ENCODE measurements at places on chromosomes 6 and 20.
A peak's percentile ranks its signal among the peaks of the same experiment; 100 is the strongest.

GRCh38 chr6:30071081-30071818, 4.3 kb downstream of the PPP1R11 start:
- DNase-seq, result no peak

DNA sequence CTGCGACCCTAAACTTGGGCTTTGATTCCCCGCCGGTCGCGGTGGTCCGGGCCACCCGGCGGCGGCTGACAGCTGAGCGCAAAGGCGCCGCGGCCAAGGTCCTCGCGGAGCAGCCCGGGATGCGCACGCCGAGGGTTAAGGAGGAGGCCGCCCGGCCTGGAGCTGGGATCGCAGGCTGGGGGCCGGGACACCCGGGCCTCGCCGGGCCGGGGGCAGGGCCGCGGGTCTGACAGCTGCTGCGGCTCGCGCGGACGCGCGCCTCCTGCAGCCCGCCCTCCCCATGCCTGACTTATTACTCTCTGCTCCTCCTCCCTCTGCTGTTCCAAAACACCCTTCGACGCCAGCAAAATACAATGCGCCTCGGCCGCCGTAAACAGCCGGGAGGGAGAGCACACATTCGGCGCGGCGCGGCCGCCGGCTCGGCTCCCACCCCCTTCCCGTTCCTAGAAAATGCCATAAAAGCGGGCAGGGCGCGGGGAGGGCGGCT, 746 bp downstream of the BACH2 start:
- DNase-seq, result no peak

DNA sequence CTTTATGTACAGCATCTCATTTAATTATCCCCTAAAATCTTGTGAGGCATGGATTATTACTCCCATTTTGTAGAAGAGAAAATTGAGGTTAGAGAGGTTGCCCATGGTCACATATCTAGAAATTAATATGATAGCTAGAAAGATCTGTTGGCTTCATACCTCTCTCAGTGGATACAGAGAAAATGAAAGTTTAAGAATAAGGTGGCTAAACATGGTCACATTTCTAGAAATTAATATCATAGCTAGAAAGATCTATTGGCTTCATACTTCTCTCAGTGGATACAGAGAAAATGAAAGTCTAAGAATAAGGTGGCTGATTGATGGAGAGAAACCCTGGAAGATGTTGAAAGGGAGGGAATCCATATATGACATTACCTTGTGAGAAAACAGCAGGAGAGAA, 260.7 kb upstream of the MAN1A1 start:
- no peak for DNase-seq

GRCh38 chr6:15791448-15792181, 128.8 kb upstream of the DTNBP1 start:
- DNase-seq, result no peak

DNA sequence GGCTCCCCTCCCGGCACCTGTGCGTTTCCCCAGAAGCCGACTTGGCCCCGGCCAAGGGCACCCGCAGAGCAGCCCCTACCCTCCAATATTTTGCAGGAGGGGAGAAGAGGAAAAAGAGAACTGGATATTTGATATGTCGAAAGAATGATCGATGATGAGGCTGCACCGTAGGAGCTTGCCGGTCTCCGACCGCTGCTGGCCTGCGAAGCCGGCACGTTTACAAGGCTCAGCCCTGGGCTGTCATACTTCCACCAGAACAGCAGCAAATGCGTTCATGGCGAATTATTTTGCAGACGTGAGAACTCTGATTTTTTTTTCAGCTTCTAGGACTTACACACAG, 296.7 kb downstream of the TFAP2C start:
- no peak for DNase-seq

DNA sequence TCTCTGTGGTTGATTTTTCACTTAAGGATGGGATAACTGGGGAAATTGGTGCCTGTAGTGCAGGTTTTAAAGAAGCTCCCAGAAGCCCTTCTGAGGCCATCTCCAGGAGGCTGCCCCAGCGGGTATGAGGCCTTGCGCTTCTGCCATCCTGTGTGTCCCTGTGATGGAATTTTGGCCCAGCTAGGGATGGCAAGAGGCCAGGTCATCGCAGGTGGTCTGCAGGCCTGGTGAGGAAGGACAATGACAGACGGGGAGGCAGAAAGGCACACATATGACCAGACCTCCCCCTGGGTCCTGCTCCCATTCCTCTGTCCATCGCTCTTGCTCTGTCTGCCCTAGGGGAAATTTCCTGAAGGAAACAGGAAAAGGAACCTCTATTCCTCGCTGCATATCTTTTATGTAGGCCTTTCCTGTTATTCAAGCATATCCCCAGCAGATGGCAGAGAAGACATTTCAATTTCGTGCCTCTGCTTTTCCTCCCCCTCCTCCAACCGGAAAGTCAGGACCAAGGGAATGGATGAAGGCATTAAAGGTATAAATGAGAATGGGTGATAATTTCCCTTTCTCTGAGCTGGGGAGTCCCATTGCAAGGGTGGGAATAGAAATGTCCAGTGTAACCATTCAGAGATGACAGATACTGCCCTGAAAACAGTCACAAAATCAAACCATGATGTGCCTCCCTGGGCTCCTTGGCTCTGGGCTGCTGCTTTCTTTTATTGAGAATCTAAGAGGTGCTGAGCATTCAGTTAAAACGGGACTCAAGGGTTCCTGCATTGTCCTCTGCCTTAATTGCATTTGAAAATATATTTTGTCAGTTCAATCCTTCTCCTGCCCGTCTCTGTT, 17.6 kb upstream of the HLA-F start:
- peak; percentile 48 for DNase-seq

- DNase-seq, result peak; percentile 64
These were observed 25.4 kb upstream of the ASIP start for GRCh38 chr20:34215711-34216381.

GRCh38 chr20:20213526-20214121, 154.3 kb upstream of the INSM1 start:
- no peak for DNase-seq

GRCh38 chr6:121497970-121498375, 62.5 kb downstream of the GJA1 start:
- DNase-seq, result no peak

GRCh38 chr6:123658848-123659247, 22.1 kb upstream of the TRDN start:
- no peak for DNase-seq

GRCh38 chr6:88119769-88120168, 46.4 kb downstream of the CNR1 start:
- DNase-seq, result no peak

Measured in HCT116 (cell line).